Neural crest cell (in vitro differentiated cells): ENCODE measurements at places on chromosomes 7 and 10.
A peak's percentile ranks its signal among the peaks of the same experiment; 100 is the strongest.

GRCh38 chr7:108592646-108593201 lies 23.1 kb downstream of the DNAJB9 start:
- DNase-seq = no peak

GRCh38 chr10:113921561-113922370 lies 67.3 kb downstream of the NHLRC2 start:
- no peak for DNase-seq

GRCh38 chr7:48505466-48505865 lies 334.2 kb downstream of the ABCA13 start:
- no peak for DNase-seq

DNA sequence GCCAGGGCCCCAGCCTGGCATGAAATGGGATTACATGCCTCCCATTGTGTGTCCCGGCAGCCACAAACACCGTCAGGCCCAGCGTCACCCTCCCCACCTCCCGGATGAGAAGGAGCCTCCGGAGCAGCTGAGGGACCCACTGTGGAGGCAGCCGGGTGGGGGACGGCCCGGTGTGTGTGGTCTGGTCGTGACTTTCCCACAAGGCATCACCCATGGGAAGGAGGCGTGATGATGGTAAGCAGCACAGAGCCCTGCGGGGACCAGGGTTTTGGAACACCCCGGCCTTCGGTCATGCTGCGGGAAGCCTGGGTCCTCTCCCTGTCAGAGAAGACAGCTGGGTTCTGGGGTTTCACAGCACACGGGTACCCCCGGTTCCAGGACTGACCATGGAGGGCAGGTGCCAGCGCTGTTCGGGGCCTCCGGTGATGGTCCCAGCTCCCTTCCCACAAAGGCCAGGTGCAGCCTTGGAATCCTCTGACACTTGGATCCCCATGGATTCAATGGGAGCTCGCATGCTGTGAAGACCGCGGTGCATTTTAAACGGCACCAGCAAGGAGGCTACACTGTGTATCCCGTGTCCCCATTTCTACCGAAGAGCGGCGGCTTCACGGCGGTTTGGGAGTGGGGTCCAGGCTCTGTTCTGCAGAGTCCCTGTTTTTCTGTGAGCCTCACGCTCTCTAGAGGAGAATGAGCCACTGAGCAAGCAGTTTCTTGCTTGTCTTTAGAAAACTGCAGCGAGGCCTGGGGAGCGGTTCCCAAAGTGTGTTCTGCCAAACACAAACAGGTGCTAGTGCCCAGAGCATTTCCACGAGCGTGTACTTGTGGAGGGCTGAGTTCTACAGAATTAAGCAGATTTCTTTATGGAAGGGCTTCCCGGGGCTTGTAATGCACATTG lies 336.0 kb downstream of the ADARB2 start:
- no peak for DNase-seq

- no peak for DNase-seq
These were observed 129.1 kb downstream of the LRRC4 start for GRCh38 chr7:127901895-127902703.

DNA sequence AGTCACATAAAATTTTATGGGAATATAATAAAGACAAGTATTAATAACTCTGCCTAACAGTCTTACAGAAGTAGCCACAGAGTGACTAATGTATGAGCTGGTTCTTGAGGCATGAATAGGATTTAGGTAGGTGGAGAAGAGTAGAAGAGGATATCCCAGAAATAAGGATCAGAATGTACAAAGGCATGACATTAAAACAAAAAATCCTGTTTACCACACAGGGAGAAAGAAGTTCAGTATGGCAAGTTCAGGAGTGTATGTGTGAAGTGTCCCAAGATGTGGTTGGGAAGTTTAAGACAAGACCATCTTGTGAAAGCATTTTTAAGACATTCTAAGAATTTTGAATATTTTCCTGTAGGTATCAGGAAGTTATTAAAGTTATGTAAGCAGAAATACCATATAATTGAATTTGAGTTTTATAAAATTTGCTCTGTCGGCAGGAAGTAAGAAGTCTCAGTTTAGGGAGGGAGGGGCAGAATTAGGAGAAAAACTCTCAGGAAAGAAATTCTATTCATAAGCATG lies 64.7 kb upstream of the CAV2 start:
- no peak for DNase-seq

DNA sequence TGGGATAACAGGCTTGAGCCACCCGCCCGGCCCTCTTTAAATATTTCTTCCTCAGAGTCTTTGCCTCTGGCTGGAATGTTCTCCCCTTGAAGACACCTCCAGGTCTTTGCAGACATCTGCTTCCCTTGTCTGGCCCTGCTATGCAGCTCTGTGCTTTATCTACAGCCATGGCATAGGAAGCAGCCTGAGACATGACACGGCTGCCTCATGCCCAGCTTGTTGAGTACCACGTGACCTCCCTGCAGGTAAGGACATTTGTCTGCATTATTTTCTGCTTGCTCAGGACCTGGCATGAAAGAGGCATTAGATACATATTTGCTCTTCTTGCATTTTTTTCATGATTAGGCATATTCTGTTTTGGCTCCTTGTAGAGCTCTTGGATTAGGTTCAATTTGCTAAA lies 113.8 kb upstream of the KLF6 start:
- no peak for DNase-seq

GRCh38 chr7:44324204-44324480 lies 1.3 kb downstream of the CAMK2B start:
- DNase-seq = no peak

GRCh38 chr7:150466477-150466876 lies 16.0 kb downstream of the GIMAP8 start:
- no peak for DNase-seq

DNA sequence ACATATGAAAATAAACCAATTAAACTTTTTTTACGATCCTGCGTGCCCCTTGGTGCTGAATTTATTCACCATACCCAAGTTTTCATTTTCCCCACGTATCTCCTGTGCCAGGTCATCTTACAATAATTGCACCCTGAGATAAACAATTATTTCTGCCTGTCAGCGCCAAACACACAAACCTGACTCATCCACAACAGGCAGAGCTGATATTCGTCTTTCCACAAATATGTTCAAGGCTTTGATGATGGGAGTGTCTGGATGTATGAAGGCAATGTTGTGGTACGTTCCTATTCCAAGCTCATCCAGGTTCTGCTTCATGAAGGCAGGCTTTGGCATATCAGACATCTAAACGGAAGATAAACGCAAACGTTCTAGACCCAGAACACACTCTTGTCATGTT lies 45.8 kb upstream of the RHEB start:
- DNase-seq = no peak

GRCh38 chr10:5528989-5529701 lies 4.4 kb downstream of the CALML3 start:
- DNase-seq = no peak

GRCh38 chr10:11194859-11195586 lies 177.4 kb downstream of the CELF2 start:
- DNase-seq = no peak

DNA sequence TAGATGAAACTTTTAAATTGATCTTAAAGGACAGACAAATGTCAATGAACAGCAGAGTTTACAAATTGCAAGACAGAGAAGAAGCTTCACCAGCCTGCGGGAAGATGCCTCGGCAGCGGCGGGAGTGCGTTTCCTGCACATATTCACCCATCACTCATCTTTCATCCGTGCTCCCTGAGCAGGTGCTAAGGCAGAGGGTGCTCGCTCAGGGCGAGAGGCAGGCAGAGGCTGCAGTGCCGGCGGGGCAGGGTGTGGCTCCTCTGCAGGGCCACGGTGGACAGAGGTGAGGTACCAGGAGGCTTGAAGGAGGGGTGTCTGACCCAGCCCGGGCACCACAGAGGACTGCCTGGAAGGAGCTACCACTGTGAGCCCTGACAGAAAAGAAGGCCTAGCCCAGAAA lies 155.2 kb upstream of the PPP2R2D start:
- DNase-seq = no peak

DNA sequence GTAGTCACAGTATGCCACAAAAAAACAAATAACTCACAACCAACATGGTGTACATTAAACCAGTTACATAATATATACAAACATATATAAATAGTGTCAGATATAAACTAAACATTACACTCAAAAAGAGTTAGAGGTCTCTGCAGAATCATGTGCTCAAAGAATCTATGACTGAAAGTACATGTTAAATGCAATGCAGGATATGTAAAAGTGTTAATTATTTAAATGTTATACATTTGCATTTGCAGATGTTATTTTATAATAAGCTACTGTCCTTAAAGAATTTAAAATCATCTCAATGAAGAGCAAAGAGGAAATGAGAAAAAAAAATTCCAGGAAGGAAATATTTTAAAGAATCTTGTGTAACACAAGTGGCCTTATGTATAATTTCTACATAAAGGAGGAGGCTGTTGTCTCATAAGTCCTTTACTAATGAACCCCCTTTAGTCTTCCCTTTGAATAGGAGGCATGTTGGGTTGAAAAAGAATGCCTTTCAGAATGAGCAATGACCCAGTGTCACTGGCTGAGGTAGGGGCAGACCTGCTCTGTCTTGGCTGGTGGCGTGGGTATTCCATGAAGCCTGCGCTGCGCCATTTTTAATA lies 148.9 kb downstream of the ITGA8 start:
- DNase-seq = no peak

DNA sequence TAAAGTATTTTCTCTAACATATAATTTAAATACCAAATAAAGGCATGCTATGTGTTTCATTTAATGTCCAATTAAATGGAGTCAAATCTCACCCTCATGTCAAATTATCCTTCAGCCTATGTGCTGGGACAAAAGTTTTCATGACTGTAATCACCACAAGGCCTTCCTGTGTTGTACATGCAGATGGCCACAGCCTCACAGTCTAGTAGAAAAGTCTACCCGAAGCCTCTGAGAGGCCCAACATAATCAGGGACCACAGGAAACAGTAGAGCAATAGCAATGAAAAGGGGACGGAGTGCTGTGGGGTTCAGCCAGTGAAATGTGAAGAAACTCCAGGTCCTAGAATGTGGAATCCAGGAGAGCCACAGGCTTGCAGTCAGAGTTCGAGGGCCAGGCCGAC lies 140.2 kb upstream of the KLF6 start:
- DNase-seq = no peak

GRCh38 chr7:31782411-31782991 lies 95.5 kb downstream of the PPP1R17 start:
- DNase-seq = peak; percentile 18

DNA sequence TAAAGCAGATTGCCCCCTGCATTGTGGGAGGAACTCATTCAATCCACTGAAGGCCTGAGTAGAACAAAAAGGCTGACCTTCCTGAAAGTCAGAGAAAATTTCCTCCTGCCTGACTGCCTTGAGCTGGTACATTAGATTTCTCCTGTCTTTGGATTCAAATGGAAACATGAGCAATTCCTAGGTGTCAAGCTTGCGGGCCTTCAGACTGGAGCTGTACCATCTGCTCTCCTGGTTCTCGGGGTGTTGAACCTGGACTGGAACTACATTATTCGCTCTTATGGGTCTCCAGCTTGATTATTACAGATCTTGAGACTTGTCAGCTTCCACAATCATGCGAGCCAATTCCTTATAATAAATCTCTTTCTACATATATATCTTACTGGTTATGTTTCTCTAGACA lies 173.6 kb upstream of the STEAP4 start:
- no peak for DNase-seq

DNA sequence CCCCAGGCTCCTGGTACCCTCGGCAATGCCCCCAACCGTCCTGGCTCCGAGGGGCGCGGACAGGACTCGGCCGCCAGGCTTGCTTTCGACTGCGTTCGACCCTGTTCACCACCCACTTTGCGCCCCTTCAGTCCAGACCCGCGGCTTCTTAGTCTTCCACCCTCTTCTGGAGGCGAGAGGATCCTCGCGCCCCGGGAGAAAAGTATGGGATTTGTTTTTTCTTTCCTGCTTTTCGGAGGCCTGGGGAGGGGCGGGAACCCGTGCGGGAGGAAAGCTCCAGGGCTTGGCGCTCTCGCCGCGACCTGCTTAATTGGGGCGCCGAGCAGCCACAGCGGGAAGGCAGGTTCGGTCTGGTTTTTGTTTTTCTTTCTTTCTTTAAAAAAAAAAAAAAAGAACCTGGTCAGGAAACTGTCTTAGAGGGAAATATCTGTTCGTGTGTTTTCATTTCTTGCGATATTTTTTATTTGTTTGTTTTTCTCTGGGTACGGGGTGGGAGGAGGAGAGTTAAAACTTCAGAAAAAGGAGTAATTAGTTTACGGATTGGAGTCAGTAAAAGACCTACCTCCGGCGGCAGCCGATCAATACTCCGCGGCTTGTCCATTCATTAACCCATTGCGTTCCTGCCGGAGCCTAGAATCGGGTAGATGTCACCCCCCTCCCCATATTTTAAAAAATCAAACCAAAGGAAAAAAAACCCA lies 1.6 kb downstream of the EMX2 start:
- DNase-seq = no peak

- no peak for DNase-seq
These were observed 91.3 kb downstream of the NRF1 start for GRCh38 chr7:129702761-129703338.

- no peak for DNase-seq
These were observed 76.4 kb upstream of the UCN3 start for GRCh38 chr10:5288359-5288758.

DNA sequence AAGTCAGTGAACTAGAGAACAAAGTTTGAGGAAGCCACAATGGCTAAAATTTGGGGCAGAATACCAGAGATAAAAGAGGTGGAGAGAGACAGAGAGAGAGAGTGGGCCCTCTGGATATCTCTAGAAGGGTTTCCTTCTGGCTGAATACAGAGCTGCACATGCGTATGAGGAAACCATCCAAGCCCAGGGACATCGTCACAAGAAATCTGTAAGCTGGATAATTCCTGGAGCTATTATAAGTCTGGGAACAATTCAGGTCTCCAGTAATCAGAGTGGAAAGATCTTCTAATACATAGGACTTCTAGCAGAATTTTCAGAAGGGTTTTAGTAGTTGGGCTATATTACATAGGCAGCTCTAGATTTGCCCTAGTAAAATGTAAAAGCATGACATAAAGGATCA lies 415.7 kb upstream of the MTPN start:
- no peak for DNase-seq

DNA sequence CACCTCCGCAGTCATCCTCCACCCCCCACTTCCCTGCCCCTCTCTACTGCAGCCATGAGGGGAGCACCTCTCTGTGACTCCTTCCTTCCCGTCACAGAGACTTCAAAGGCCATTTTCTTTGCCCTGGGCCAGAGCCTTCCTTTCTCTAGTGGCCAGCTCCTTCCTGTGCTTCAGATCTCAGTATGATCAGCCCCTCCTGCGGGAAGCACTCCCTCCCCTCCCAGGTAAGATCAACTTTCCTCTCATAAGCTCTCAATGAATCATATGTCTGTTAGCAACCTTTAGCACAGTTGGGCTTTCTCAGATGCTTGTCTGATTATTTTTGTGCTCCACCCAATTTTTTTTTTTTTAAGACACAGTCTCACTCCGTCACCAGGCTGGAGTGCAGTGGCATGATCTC lies 241.0 kb upstream of the PRSS1 start:
- DNase-seq = no peak

GRCh38 chr10:7794251-7795026 lies 6.5 kb downstream of the ATP5F1C start:
- DNase-seq = no peak
